ENCODE measurements at places on chromosomes 12 and 14.

GRCh38 chr14:68775614-68776126, 17.2 kb downstream of the ZFP36L1 start:
- no peak for DNase-seq

DNA sequence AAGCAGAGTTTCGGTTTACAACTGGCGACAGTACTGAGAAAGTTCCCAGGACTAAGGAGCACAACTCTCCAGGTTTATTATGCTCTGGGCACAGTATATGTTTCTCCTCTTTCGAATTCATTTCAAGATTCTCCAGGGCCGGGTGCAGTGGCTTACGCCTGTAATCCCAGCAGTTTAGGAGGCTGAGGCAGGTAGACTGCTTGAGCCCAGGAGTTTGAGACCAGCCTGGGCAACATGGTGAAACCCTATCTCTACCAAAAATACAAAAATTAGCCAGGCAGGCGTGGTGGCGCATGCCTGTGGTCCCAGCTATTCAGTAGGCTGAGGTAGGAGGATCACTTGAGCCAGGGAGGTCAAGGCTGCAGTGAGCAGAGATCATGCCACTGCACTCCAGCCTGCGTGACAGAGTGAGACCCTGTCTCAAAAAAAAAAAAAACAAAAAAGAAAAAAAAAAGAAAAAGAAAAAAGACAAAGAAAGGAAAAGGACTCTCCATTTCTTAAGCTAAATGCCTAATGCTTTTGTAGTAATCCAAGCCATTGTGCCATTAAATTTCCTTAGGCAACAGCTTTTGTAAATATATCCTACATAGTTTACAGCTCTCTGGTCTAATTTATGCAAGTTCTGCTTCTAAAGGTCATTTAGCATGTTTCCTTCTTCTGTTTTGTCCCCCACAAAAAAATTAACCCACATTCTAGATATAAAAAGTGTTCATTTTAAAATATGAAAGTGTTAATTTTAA, 34.8 kb downstream of the ATL1 start:
- no peak for DNase-seq

GRCh38 chr14:86858591-86858990, 1134.4 kb downstream of the GALC start:
- DNase-seq = no peak

GRCh38 chr12:24496755-24497154, 452.1 kb downstream of the BCAT1 start:
- DNase-seq = no peak

- DNase-seq = no peak
These were observed 228.7 kb upstream of the SFSWAP start for GRCh38 chr12:131482199-131482598.

- no peak for DNase-seq
These were observed 5.5 kb upstream of the GABARAPL1 start for GRCh38 chr12:10207136-10207535.

GRCh38 chr12:32390572-32391219, 8.7 kb upstream of the FGD4 start:
- peak; percentile 10 for DNase-seq

DNA sequence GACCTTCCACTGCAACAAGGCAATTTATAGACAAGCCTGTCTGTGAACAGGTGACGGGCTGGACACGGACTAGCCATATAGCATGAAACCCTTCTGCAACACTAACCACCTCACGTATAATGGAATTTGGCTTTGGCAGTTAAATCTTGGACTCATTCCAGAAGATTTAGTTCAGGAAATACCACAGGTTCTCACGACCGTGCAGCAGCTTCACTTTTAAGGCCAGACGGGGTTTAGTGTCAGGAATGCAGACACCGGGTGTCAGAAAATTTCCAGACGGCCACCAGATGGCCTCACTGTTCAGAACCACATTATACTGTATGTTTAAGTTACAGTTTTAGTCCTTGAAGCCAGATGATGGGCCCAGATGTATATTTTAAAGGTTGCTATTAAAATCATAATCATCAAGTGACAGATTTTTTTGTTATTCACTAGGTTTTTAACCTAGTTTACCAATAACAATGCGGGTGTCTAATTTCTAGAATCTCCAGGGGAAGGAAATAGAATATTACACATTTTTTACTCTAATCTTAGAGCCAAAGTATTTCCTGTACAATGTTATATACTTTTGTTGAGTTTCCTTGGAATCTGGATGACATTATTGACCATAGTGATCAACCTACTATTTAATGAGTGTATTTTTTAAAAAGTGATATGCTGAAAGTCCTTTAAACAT, 90.5 kb upstream of the TMPO start:
- peak; percentile 39 for DNase-seq

Data from NCI-H526 treated with DMSO at 0.1 percent for 48 hours (cell line).